ENCODE measurements at places on chromosomes 2 and 18.

DNA sequence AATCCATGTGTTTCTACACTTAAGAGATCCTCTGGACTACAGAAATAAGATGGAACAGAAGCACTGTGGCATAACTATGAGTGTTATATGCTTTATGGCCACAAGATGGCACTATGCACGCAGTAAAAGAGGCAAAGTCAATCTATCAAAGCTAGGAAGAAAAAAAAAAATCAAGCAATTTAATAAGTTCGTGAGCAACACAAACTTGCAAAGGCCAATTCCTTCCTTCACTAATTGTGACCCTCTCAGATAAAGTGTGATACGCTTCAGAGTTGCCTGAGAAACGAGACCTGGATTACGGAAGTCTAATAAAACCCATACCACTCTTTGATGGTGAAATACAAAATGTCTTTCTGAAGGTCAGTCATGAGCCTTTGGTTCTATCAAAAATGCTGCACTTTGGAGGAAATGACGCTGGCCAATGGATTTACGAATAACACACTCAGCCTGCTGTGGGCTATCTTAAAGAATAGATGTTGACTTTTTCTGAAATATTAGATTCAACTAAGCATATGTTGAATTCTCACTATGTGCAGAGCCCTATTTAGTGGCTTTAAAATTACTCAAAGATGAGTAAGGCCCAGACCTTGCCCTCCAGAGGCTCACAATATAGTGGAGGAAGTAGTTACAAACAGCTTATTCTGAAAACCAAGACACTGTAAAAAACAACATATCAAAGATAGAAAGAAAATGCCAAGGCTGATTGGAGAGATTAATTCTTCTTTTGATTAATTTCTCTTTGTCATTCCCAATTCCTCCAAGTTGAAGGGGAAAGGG, 35.5 kb upstream of the TTR start:
- peak; percentile 59 for DNase-seq

- DNase-seq, result no peak
Measured at GRCh38 chr2:3320910-3321605, 56.6 kb downstream of the EIPR1 start.

GRCh38 chr2:61789807-61790602, 63.9 kb downstream of the FAM161A start:
- DNase-seq, result no peak

- no peak for DNase-seq
Measured at GRCh38 chr2:206615417-206616089, 26.7 kb upstream of the FAM237A start.

GRCh38 chr2:120693121-120693520, 42.5 kb upstream of the GLI2 start:
- no peak for DNase-seq

DNA sequence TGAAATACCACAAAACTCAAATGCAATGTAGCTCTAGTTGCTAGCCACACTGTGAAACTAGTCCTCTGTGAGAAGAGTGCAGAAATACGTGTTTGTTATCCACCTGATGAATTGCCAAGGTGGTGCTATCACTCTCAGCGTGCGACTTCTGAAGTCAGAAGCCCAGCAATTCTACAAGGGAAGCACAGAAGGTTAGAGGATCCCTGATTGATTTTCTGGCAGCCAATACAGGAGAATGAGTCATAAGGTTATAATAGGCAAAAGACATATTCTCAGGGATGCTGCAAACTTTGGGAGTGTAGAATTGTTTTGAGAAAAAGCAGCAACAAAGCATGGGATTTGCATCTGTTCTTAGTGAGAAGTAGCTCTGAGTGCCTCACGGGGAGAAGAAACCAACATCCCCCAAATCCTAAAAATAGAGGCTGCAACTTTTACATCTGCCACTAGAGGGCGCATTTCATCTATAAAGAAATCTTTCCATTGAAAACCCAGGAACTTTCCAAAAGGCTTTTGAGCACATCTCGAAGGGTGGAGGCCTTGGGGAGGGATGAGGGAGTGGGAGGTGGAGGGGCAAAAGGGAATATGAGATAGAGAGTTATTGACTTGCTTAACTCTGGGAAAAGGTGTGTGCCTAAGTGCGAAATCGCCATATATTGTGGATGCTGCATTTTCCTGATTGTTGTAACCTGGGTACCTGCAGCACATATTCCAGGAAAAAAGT, 78.0 kb downstream of the TMEM182 start:
- peak; percentile 25 for DNase-seq

DNA sequence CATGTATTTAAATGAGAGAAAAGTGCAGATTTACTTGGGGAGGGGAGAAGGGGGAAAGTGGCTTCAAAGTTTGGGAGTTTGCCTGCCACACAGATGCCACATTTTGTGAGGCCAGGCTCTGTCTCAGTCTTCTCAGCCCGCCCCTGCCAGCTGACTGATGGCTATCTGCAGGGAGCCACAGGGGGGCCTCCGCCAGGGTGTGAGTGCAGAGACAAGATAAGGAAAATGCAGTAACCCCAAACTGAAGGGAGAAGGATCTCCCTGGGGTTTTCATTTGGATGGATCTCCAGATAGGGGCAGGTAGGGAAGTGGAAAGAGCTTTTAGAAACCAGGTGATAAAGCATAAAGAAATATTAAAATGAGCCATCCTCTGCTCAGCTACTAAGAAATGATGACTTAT, 128.8 kb downstream of the ZNF521 start:
- no peak for DNase-seq

DNA sequence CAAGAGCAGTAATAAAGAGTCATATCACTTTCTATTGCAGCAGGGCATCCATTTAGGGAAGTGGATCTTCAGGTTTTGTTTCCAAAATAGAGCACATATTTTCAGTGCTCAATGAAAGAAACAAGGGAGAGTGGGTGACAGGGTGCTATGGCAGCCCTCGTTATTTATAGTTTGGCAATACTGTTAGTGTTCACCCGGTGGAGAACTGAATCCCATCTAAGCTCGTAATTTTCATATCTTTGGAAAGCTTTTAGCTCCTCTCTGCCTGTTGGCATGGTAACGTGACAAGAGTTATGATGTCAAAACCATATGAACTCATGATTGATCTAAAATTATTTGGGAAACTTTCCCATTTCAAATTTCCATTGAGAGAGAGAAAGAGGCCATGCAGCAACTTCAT, 331.9 kb downstream of the LRRTM1 start:
- DNase-seq, result no peak

GRCh38 chr2:20443276-20443920, 3.5 kb upstream of the RHOB start:
- DNase-seq, result peak; percentile 55

DNA sequence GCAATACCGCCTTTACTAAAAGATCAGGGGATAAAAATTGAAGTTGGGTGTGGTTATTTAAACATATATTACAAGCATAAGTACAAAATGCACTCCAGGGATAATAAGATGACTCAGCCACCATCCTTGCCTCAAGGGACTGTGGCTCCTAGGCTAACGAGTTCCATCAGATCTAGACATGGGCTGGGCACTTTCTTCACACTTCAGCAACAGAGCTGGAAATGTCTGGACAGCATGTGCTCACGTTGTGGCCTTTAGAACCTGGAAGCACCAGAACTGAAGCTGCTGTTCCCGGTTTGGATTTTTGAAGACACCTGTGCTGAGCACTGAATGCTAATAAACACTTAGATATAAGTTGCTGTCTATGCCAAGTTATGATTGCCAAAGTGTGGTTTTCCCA, 384.2 kb upstream of the SALL3 start:
- no peak for DNase-seq

DNA sequence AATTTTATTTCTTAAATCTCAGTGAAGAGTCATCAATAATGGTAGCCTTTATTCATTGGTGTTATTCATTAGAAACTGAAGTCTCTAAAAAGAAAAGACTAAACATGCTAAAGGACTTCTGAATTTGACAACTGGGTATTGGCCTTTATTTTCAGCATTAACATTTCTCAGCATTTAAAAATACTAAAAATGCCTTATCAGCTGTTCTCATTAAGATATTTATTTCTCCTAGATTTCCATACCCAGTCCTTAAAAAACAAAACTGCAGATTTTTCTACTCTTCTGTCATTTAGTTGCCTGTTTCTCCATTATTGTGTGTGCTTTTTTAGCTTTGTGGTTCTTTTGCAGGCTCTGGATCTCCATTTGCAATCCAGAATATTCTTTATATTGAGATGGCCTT, 31.2 kb upstream of the METAP1D start:
- DNase-seq, result no peak
